ENCODE measurements at places on chromosomes 7 and 10.

GRCh38 chr10:51139176-51139575, 64.9 kb downstream of the PRKG1 start:
- peak; percentile 39 for DNase-seq

DNA sequence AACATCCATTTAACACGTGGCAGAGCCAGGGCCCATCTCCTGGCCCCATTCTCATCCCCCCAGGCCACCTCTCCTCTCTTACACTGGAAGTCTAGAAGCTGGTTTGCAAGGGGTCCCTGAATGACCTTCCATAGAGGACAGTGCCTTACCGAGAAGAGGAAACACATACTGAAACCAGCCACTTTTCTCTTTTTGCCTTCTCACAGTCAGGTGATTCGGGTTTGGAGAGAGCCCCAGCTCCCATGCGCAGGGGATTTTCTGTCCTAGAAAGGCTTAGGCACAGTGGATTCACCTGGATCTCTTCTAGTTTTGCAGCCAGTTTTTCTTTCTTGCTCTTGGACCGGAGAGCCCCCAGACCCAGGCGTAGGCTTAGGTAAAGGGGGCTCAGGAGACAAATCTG, 334.1 kb upstream of the C7orf33 start:
- no peak for DNase-seq

GRCh38 chr10:61778137-61778536, 115.4 kb downstream of the CABCOCO1 start:
- DNase-seq: no peak

GRCh38 chr7:77627309-77627676, 69.0 kb upstream of the RSBN1L start:
- DNase-seq: no peak

DNA sequence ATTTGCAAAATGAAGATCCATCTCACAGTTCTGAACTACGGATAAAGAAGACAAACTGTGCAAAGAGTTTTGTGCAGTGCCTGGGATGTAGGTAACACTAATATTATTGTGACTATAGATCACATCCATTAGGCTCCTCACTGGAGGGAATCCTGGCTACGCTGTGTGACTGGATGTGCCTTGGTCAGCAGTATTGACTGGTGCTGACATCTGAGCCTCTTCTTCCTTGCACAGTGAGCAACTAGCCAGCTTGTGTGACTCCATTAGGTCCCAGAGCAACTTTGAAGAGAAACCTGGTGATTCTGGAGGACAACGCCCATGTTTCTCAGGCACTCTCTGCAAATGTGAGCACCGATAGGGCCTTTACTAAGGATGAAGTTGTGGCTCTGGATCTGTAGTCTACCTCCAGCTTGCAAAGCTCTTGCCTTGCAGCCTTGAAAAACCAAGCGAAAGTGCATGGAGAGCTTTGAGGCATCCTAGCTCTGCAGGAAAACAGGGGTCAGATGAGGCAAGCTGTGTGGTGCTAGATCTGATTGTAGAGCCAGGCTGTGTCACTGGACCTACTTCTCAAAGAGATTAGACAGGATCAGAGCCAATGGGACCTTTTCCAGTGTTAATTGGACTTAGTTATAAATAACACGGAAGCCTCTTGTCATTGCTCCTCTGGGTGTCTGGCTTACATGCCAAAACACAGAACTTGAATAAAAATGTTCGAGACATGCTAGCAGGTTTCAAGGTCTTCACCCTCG, 303.6 kb upstream of the LYZL1 start:
- no peak for DNase-seq

DNA sequence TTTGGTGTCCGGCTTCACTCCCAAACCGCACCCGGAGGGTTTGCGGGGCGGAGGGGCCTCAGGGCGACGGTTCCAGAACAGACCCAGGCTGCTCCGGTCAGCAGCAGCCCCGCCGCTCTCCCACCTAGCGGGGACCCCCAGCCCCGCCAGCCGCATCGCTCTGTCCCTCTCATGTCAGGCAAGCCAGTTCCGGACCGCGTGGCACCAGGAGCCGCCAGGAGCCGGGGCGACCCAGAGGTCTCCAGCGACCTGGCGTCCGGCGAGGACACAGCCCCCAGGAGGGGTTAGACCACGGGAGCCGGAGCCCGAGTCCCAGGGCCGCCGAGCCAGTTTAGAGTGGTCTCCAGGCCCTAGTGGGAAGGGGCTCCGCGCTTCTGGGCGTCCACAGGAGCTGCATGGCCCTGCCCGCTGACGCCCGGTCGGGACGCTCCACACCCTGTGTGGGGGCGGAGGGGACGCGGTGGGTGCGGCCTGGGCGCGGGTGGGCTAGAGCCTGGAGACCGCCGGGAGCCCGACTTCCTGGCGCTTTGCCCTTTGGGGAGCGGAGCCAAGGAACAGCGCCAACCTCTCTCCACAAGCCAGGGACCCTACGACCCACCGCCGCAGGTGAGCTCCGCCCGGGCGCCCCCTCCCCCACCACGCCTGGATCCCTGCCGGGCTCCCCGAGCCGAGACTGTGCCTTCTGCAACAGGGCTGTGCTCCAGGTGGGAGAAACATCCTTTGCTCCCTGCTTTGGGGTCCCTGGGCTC, 43.4 kb downstream of the ZNF117 start:
- no peak for DNase-seq

DNA sequence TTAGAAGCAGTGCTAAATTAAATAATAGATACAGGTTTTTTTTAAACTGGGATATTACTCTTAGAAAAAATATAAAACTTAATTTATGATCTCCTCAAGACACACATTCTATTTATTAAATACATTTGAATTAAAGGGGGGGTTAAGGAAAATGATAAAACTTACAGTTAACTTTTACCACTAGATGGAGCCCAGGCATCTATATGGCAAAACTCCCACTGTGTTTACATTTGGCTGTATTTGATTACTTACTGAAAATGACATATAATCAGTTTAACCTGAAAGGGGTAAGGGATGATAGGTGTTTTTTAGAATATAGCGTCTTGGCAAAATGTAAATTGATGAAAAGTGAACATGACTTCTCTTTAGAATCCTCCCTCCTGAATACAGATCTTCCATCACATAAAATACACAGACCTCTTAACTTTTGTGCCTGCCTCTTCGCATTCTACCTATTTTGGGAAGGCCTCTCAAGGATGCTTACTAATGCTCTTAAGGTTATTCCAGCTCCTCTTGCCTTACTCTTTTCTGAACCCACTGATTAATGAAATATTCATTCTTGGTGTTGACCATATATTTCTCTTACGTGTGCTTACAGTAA, 235.7 kb downstream of the AGMO start:
- peak; percentile 36 for DNase-seq

GRCh38 chr7:117067340-117067739, 114.0 kb downstream of the ST7 start:
- DNase-seq: no peak

GRCh38 chr10:91880310-91880709, 29.0 kb downstream of the FGFBP3 start:
- no peak for DNase-seq

DNA sequence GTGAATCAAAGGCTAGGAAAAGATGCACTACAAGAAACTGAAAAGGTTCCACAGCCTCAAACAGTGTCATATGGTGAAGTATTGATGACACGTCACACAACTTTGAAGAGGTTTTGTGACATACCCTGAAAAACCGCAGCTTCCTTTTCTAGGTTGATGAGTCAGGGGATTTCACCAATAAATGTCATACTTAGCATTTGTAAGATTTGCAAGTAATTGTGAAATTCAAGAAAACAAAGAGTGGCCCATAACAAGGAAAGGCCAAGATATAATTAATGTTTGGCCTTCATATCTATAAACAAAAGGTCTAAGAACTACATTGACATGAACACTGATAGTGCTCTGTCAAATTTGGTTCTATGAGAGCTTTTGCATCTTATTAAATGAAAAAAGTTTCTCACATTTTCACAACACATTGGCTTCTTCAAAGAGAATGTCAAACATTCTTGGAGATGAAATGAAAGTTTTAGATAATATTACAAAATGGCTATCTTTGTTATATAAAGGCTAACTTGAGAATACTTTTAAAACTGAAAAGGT, 62.0 kb upstream of the NAMPT start:
- peak; percentile 97 for DNase-seq

GRCh38 chr10:103895411-103896186, 22.4 kb downstream of the STN1 start:
- peak; percentile 60 for DNase-seq

GRCh38 chr7:96337519-96337918, 15.6 kb upstream of the SLC25A13 start:
- peak; percentile 5 for DNase-seq

GRCh38 chr7:73345538-73345937, 17.6 kb downstream of the FKBP6 start:
- no peak for DNase-seq

- DNase-seq: no peak
Observed at GRCh38 chr10:20207653-20208052, 391.4 kb downstream of the PLXDC2 start.

DNA sequence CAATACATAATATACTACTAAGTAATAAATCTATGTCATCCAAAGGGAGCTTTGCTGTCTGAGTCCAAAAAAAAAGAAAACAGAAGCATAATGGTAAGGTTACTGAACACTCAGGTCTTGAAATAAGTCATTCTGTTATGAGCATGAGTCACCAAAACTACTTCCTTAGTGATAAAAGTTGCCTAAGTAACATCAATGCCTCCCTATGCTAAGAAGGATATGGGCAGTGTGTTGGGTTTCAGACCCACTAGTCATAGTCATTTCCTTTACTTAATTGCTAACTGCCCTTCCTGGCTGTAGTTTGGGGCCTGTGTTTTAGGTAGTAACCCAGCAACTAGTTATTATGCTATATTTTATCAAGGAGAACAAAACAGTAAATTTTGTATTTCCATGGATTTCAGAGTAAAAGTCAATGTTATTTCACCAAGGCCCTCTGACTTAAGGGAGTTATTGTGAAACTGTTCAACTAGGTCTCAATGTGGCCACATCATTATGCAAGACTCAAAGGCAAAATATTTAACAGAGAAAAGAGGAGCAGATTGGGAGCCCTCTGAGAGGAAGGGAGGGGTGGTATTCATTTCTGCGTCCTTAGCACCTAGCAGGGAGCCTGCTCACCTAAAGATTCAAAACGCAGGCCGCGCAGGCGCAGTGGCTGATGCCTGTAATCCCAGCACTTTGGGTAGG, 11.7 kb upstream of the VIM start:
- DNase-seq: peak; percentile 99

- no peak for DNase-seq
Observed at GRCh38 chr7:130319541-130319940, 25.1 kb upstream of the CPA5 start.

DNA sequence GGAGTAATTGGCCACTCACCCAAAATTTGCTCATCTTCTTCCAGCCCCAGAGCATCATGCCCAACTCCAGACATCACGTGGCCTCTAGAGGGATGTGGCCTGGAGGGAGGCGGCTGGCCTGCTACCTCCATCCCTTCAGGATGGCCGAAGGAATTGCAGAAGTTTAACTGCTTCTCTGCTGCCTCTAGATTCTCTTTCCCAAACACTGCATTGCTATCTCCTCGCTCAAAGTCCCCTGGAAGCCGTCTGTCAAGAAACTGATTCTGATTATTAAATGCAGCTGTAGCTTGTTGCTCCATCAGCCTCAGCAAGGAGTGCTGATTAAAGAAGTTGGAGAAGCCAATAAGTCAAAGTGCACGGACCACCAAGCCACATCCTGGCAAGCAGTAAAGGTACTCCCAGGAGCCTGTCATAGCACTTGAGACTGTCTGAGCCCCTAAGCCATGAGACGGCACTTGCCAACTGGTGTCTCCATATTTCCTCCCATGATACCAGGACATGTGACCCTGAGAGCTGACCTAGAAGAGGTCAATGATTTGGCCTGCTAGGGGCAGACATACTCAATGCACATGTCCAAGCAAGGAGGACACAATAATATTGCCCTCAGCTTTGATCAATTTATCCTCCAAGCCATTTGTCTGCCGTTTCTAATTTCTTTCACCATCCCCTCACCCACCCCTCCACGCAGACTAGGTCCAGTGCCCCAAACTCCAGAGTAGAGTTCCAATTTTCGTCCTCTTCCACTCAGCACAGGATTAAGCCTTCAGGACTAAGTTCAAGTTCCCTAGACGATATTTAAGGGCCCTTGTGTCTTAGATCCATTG, 84.2 kb downstream of the TBXAS1 start:
- peak; percentile 23 for DNase-seq

DNA sequence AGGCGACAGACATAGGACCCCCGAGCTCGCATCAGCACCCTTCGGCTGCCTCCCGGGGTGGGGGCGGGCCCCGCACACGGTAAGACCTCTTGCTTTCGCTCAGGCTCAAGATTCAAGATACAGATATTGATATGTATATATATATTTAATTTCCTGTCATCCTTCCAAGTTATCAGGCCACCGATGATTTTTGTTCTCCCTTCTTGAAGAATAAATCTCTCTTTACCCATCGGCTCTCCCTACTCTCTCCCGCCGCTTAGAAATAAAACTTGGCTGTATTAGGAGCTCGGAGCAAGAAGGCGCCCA, 603 bp downstream of the ADRA2A start:
- no peak for DNase-seq

DNA sequence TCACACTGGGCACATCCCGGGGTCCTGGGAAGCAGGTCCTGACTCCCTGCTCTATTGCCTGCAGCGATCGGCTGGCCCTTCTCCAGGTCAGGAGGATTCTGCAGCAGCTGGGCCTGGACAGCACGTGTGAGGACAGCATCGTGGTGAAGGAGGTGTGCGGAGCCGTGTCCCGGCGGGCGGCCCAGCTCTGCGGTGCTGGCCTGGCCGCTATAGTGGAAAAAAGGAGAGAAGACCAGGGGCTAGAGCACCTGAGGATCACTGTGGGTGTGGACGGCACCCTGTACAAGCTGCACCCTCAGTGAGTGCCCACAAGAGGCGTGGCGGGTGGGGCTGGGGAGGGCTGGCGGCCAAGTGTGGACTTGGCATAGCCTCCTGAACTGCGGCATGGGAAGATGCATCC, 12.8 kb upstream of the HK1 start:
- no peak for DNase-seq

GRCh38 chr7:25409897-25410636, 181.8 kb upstream of the NPVF start:
- no peak for DNase-seq

GRCh38 chr10:121322046-121322445, 276.2 kb downstream of the FGFR2 start:
- no peak for DNase-seq

DNA sequence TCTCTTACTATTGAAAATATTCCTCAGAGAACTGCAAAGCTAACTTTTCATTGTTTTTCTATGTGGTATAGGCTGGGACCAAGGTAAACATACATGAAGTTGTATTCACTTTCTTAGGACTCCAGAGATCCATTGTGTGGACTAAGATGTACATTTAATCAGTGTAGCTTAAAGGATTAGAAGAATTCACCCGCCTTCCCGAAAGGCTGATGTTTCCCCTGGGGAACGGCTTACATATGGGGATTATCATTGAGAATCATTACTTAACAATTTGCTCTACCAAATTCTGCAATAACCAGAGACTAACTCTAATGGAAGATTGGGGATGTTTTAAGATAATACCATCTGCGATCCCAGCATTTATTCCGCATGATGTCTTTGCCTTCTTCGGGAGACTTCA, 257.1 kb upstream of the KIAA1217 start:
- no peak for DNase-seq

DNA sequence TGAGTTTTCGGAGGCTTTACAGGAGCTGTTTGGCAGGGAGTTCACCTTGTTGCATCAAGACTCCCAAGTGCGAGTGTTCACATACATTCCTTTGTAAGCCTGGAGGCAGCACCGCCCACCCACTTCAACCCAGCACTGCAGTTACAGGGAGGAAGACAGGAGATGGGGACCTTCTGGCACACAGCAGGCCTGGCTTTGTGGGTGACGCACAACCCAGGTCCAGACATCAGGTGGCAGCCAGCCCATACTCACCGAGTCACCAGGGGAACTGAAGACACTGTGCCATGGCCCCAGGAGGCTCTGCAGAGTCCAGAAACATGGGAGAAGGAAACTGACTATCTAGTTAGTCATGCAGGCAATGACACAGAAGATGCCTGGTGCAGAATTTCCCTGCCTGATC, 305.9 kb upstream of the RNF32 start:
- no peak for DNase-seq
